ENCODE measurements at places on chromosomes 12 and 14.

DNA sequence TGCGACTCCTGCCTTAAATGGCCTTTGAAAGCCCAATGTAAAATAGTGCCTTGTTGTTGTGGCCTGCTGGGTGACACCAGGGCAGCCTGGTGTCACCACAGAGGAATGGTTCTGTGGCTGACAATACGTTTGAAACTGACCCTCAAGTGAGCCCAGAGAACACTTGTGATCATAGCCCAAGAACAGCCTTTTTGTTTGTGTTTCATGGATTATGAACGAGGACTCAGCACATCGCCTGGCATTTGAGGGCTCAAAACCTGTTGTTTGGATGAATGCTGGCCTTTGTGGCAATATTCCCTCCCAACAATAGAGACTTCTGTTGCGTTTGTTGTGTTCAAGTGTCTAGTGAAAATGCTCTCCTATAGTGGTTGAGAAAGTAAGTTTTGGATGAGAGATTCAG, 48.5 kb downstream of the TSPAN9 start:
- DNase-seq, result no peak

DNA sequence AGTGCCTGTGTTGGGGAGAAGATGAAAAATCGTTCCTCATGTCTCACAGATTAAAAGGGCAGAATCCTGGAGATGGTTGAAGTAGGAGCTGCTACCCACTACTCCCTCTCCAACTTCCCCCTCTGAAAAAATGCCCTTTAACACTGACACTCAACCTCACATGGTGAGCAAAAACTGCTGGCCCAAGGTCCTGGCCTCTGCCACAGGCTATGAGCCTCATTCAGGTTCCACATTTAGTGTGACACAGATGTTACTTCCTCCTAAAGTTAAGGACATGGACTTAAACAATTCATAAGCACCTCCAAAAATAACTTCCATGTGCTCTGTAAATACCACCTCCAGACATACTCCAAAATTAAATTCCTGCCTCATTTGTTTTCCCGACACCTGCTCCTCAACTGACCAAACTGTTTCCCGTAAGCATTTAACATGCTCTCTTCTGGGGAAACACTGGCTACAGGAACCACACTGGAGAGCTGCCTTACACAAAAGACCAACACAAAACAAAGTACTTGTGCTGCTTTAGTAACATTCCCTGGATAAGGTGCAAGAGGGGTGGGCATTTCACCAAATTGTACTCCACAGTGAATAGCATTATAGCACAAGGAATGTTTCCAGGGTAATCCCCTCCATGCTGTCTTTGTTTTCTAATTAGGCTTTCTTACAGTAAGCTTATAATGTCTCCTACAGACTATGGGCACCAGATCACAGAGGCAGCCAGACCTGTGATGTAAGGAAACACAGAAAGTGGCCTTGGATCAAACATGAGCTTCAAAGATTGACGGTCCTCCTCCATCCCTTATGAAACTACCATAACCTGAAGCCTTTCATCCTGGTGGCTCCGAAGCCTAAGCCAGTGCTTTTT, 57.0 kb downstream of the PHLDA1 start:
- no peak for DNase-seq

DNA sequence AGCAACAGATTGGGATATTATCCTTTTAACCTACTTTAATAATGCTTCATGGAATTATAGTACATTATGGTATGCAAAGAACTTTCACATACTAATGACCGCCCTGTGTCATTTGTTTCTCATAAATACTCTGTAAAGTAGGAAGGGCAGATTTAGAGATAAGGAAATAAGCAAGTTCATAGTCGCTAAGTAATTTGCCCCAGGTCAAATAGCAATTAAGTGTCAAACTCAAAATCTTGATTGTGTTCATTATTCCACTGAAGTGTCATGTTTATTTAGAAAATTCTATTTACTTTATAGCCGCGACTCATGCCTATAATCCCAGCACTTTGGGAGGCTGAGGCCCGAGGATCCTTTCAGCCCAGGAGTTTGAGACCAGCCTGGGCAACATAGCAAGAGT, 98.7 kb upstream of the ATF1 start:
- no peak for DNase-seq

DNA sequence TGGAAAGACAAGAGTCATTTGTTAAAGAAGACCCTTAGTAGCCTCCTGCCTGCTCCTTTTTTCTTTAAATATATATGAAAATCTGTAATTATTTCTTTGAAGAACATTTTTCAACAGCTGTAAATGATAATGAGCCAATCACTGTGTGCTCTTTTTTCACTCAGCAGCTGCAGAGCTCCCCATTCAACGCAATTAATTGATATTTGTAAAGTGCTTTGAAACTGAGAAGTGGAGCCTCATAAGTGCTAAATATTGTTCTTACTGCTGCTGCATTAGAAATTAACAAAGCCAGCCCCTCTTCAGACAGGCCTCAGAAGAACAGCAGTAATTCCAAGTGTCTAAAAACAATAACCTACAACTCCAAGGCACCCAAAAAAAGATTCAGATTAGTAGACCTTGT, 224.3 kb downstream of the GXYLT1 start:
- no peak for DNase-seq

- no peak for DNase-seq
These were observed 99.6 kb downstream of the SLC38A6 start for GRCh38 chr14:61080591-61081010.

DNA sequence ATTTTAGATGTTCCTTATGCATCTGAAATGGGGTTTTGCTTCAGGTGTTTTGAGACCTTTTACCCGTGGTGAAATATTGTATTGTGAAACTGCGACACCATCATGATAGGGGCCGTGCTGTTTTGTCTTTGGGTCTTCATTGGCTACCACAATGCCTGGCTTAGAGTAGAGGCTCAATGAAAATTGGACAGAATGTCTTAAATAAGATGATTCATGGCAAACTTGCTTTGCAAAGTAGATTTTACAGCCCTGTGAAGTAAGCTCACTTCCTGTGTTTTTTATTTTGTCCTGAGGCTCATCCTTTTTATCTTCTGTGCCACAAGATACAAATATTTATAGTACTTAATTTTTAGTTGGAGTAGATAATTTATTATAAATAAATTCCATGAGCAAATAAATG, 111.3 kb upstream of the FRMD6 start:
- no peak for DNase-seq

DNA sequence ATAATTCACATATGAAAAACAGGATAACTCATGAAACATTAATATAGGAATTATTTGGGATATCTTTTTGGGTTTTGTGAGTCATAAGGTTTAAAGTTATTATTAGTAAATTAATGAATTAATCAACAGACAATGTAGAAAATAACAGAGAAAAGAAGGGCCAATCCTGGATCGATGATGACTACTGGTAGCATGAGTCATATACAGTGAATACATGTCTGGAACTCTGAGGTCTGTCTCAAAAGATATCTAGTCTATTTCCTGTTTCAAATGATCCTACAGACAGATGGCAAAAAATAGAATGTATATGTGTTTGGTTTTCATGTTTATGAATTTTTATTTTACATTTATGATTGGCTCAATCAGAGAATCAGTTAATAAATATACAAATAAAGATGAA, 86.4 kb upstream of the RTL1 start:
- no peak for DNase-seq

DNA sequence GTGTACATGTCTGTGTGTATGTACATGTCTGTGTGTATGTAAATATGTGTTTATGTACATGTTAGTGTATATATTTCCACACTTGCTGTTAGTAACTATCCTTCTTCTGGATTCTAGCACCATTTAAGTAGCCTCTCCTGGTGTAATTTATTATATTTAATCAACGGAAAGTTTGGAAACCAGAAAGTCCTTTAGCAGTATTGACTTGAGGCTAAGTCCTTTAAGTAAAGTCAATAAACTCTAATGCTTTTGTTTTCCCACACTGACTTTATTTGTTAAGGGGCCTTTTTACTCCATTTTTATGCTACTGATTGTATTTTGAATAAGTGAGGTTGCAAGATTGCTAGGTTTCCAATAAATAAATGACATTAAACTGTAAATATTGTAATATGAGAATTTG, 876.4 kb upstream of the SEL1L start:
- DNase-seq, result no peak

GRCh38 chr14:65927931-65928356, 515.4 kb downstream of the FUT8 start:
- no peak for DNase-seq

DNA sequence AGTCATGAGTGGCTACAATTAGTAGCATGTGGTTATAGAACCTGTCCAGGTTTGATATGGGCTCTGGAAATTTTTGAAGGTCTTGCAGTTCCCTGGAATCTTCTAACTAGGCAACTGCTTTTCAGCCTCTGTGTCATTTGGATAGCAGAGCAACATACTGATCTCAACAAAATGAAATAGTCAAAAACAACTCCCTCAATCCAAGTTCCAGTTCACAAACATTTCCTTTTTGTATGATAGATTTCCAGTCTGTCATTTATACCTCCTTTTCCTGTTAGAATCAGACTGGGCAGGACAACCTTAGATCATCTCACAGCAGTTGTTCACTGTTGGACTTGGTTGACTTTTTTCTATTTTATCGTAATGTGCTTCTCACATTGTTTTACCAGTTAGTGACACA, 442.1 kb upstream of the PDE3A start:
- no peak for DNase-seq

DNA sequence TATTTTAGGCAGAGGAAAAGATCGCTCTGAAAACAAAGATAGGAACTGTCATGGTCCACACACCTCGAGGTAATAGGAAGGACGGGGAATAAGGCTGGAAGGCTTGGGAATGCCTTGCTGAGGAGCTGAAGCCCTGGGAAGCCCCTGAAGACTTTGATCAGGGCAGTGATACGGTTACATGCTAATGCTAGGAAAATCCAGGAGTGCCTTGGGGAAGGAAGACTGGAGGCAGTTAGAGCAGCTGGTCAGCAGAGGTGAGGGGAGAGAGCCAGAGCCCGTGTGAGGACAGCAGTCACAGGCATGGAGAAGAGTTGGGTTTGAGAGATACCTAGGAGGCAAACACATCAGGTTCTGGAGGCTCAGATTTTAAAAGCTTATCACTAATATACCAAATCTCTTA, 8.6 kb upstream of the YY1 start:
- DNase-seq, result no peak

- no peak for DNase-seq
These were observed 5.5 kb downstream of the TMEM63C start for GRCh38 chr14:77186911-77187648.

GRCh38 chr14:100271247-100271939, 32.4 kb downstream of the YY1 start:
- no peak for DNase-seq

- DNase-seq, result no peak
These were observed 6.6 kb downstream of the OR9K2 start for GRCh38 chr12:55132816-55133215.

GRCh38 chr14:102554821-102555819, 37.3 kb upstream of the RCOR1 start:
- DNase-seq, result peak; percentile 79

Measured in right kidney (tissue), 9 donors.